ENCODE measurements at places on chromosomes 4 and X.

GRCh38 chr4:185235843-185236503 is 26.6 kb downstream of the SNX25 start:
- DNase-seq: no peak

GRCh38 chrX:9354918-9355317 is 109.9 kb upstream of the TBL1X start:
- no peak for DNase-seq

DNA sequence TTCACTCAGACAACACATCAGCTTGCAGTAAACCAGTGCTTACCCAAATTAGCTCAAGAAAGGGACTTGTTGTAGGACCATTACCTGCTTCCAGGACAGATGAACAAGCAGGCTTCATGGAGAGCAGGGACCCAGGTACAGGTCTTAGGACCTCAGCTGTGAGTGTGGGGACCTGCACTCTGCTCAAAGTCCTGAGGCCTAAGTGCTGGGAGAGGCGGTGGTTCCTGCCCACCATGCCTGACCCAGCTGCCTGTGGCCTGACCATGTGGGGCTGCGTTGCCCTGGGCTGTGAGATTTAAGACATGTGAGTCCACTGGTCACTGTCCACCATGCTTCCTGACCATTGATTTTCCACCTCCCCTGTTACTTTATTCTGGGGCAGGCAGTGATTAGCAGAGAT is 140.2 kb downstream of the DCLK2 start:
- DNase-seq: no peak

DNA sequence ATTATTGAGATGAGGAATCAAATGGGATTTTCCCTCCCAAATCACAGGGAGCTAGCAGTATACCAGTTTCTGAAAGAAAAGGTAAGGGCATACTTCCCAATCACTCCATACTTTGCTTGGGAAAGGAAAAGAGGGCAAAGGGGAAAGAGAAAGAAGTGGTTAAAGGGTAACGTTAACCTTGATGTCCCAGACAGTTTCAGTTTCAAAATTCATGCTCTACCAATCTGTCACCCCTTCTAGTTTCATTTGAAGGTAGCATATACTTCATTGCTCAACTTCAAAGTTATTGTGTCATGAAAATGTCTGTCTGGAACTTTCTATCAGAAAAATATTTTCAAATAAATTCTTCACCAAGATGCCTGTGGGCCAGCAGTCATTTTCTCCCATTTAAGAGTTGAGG is 16.0 kb downstream of the TNMD start:
- no peak for DNase-seq

DNA sequence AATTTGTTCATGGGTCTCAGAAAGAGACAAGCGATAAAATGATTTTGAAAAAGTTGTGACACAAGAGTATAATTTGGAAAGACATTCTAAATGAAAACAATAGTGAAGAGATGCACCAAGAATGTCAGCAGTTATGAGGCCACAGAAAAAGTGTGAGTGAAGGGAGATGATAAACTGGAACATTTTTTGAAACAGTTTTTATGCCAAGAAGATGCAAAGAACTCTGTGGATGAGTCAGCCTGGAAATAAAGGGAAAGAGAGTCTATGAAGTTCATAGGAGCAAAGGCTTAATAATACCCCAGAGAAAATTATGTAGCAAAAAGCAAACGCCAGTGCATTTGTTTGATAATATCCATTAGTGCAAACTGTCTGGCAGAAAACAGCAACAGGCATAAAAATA is 188.4 kb upstream of the TBC1D9 start:
- no peak for DNase-seq

- DNase-seq: no peak
Measured at GRCh38 chrX:13078739-13079444, 34.5 kb upstream of the FAM9C start.

- DNase-seq: no peak
Measured at GRCh38 chrX:16177260-16177659, 10.0 kb downstream of the MAGEB17 start.

DNA sequence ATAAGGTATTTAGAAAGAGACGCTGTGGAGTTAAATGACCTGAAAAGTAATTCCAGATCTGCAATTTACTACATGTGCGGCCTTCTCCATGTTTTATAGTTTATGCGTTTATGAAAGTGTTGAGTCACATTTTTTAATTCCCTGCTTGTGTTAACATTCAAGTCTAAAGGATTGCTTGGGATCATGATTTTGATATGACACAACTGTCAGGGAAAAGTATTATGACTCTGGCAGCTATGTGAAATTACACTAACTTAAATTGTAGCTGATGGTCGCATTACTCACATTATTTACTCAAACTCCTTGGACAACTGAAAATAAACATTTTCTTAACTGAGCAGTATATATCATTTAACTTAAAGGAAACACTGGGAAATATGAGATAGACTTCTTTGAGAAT is 14.3 kb upstream of the GABRB1 start:
- no peak for DNase-seq

GRCh38 chr4:4593596-4594284 is 51.9 kb upstream of the STX18 start:
- DNase-seq: no peak
